Stimulated activated CD8-positive, alpha-beta memory T cell treated with anti-CD3 and anti-CD28 coated beads, Interleukin-7, amount 100 ng/mL, for 24 hours (primary cell): ENCODE measurements at places on chromosomes 7 and 10.

GRCh38 chr7:52616552-52616951 is 418.9 kb upstream of the POM121L12 start:
- DNase-seq, result no peak

DNA sequence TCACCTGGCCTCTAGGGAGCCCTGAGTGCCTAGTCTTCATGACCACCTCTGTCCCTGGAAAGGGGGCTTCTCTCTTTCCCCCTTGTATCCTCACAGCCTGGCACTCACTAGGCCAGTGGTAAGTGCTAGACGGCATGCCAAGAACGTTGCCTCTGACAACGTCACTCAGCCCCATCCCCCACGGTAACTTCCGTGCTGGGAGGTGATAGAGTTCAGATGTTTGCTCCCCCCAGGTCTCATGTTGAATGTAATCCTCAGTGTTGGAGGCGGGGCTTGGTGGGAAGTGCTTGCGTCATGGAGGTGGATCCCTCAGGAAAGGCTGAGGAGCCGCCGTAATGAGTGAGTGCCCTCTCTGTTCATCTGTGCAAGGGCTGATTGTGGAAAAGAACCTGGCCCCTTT is 343.3 kb upstream of the MKI67 start:
- DNase-seq, result no peak

DNA sequence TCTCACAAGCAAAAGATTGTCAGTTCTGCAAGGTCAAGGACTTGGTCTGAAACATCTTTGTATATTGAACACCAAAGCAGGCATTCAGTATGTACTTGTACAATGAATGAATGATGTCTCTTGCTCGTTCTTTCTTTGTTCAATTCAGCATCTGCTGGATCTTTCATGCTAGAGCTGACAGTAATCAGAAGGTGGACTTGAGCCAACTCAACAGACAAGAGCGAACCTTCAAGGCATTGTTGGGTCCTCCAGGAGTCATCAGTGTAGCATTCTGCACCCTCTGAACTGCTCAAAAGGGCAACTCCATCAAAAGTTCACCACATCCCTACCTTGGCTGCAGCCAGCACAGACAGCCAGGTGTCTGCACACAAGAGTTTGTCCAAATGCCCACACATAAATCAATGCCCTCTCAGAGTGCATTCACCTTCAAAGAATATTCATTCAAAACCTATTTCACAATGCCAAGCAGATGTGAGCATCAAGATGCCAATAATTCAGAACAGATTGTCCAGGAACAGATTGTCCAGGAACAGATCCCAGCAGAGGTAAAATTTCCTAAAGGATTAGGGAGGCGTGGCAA is 386.7 kb downstream of the CALN1 start:
- DNase-seq, result no peak

GRCh38 chr7:27730112-27730511 is 9.8 kb upstream of the TAX1BP1 start:
- no peak for DNase-seq

- DNase-seq, result no peak
Observed at GRCh38 chr10:44306762-44307161, 78.1 kb downstream of the CXCL12 start.

- no peak for DNase-seq
Observed at GRCh38 chr7:106896231-106896630, 31.1 kb downstream of the PIK3CG start.

- no peak for DNase-seq
Observed at GRCh38 chr7:55110282-55110992, 91.6 kb downstream of the EGFR start.

DNA sequence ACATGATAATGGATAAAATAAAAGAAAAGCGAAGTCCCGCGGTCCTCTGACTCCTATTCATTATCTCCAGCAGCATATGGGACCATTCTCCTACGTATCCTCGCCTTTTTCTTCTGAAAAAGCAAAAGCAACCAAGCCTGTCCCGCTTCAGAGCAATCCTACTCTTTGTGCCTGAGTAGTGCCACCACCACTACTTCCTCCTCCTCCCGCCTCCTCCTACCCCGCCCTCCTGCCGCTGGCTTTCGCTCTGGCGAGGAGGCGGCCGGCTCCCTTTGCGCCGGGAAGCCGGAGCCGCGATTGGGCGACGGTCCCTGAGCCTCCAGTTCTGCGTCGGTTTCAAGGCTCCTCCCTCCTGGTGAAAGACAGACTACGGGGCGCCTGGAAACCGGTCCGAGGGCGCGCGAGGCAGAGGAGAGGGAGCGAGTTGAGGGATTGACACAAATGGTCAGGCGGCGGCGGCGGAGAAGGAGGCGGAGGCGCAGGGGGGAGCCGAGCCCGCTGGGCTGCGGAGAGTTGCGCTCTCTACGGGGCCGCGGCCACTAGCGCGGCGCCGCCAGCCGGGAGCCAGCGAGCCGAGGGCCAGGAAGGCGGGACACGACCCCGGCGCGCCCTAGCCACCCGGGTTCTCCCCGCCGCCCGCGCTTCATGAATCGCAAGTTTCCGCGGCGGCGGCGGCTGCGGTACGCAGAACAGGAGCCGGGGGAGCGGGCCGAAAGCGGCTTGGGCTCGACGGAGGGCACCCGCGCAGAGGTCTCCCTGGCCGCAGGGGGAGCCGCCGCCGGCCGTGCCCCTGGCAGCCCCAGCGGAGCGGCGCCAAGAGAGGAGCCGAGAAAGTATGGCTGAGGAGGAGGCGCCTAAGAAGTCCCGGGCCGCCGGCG is at the start of gene FZD1:
Gene FZD1 (plus strand): TSS at position 388 of the 878 bp plus-strand sequence. CDS start 448 bp downstream, at position 836.
- peak; percentile 22 for DNase-seq

DNA sequence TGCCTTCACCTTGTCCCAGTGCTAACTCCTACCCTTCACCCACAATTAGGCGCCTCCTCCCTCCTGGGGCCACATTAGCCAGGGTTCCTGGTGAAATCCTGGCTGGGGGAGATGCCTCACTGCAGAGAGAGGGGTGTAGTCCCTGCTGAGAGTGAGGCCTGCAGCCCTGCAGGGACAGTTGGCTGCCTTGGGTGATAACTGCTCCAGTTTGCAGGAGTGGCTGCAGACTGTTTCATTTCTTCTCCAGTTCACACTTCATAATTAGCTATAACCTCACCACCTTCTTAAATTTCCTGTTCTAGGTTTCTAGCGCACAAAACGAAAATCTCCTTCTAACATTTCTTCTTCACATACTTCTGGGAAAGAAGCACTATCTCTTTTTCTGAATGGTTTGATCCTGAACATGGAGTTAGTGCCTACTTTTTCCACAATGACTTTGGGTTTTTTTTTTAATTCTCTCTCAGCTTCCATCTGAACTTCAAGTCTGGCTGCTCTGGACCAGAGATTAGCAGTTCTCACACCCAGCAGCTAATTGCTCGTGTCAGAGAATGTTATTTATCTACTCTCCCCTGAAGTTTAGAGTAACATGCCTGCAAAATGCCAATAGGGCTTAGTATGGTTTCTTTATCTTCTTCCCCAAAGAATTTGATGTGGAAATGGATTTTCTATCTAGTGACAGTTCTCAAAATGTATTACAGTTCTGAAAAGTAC is 15.5 kb upstream of the JAZF1 start:
- DNase-seq, result no peak

DNA sequence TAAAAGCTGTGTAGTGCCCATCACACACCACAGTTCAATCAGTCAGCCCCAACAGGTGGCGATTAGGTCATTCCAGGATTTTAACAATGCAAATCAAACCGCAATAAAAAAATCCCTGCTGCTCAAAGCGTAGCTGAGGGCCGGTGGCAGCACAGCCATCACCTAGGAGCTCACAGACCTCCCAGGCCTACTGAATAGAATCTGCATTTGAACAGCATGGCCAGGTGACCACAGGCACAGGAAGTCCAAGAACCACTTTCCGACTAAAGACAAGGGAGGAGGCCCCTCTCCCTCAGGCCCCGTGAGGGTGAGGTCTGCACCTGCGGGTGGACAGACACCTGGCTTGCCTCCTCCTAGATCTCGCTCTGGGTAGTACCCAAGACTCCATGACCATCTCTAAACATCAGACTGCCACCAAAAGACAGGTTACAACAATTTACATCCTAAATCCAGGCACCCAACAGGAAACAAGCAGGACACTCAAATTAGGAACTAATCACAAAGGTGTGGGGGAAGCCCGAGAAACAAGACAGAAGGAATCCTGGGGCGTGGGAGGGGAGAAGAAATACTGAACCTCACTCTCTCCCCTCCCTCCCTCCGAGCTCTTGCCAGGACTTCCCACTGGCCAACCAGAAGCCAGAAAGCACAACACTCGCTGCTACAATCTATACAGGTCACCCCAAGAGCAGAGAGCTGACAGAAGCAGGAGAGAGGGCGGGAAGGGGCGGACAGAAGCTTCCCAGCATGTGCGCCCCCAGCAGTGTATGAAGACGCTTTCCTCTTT is 19.2 kb downstream of the GNA12 start:
- DNase-seq, result no peak

DNA sequence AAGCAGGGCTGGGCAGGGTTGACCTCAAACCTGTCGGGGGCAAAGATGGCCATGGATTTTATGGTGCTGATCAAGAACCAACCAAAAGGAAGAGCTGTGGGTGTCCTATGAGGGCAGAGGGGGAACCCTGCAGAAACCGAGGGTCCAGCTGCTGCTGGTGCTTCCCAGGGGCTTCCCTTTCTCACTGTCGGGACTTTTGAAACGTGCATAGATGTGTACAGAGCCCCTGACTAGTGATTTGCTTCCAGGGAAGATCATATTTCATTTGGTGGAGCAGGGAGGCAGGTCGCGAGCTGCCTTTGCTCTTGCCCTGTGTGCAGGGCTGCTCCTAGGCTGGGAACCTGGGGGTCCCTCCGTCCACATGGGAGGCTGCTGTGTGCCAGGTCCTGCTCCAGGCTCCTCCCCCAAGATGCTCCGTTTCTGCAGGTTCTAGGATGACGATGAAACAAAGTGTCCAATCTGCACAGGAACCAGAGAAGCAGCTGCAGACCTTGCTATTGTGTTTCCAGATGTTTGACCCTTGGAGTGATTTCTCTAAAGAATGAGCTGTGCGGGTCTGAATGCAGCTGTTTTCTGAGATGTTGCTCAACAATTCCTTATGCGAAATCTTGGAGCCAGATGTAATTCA is 9.4 kb upstream of the INPP5A start:
- DNase-seq, result no peak

GRCh38 chr10:12414278-12414989 is 65.1 kb downstream of the CAMK1D start:
- no peak for DNase-seq

DNA sequence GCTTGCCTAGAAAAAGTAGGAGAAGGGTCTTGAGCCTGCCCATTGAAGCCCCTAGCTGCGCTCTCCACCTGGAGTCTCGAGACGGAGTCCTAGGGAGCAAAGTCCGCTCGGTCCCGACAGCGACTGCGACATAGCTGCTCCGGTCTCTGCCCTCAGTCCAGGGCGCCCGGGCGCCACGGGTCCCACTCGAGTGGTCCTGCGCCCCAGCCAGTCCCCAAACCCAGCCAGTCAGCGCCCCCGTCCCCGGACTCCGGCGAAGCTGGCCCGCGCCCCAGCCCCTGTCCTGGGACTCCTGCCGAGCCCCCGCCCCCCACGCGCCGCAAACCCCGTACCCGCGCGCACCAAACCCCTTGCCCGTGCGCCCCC is 490 bp downstream of the TNS3 start:
- no peak for DNase-seq

DNA sequence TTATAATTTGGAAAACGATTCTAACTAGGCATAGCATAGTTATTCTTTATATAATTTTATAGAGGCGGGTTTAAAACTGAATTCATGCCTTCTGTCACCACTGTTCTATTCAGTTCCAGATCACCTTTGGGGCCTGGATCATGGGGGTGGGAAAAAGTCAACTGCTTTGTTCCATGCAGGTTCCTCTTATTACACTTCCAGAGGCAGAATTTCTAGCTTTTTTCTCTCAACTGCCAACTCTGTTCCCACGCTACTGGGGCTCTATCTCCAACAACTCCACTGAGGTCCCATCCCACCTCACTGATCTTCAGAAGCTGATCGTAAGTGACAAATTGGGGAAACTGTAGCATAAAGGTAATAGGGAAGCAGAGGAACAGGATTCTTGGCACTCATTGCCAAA is 283.6 kb upstream of the IMMP2L start:
- no peak for DNase-seq

- DNase-seq, result no peak
Observed at GRCh38 chr10:119253433-119254174, 46.2 kb downstream of the GRK5 start.

GRCh38 chr10:125039354-125039769 is 97.4 kb downstream of the ZRANB1 start:
- no peak for DNase-seq

- no peak for DNase-seq
Observed at GRCh38 chr7:106460792-106461254, 176.0 kb upstream of the NAMPT start.

GRCh38 chr7:92611735-92612134 is 21.5 kb upstream of the FAM133B start:
- DNase-seq, result no peak

DNA sequence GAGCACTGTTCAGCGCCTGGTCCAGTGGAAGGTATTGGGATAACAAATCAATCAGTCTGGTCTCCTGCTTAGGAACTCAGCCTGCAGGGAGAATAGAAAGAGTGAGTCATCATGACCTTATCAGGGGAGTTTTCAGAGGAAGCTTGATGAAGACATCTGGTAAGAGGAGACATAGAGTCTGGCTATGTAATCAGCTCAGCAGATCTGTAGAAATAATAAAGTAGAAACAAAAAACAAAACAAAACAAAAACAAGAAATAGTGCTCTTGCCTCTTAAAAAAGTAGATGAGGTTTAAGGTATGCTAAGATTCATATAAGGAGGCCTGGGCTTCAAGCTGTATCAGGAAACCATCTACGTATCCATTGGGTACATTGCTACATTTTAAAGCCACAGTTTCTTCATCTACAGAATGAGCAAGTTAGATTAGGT is 14.4 kb downstream of the TAS2R41 start:
- no peak for DNase-seq

DNA sequence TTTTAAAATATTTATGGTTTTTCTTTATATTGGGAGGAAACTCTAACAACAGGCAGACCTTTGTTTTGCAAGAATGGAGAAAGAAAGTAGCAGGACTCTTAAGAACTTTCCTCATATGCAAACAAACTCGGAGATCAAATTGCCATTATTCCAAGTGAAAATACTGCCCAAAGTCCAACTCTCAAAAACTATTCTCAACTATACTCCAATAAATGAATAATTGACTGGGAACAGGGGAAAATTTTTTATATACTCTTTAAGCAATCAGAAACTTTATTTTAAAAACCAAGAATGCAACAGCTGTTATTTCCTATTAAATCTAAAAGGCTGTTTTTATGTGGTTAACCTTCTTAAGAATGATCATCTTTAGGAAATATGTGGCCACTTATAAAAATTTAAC is 101.9 kb downstream of the COL28A1 start:
- no peak for DNase-seq

GRCh38 chr7:90180649-90181048 is 26.4 kb downstream of the STEAP1 start:
- DNase-seq, result no peak

DNA sequence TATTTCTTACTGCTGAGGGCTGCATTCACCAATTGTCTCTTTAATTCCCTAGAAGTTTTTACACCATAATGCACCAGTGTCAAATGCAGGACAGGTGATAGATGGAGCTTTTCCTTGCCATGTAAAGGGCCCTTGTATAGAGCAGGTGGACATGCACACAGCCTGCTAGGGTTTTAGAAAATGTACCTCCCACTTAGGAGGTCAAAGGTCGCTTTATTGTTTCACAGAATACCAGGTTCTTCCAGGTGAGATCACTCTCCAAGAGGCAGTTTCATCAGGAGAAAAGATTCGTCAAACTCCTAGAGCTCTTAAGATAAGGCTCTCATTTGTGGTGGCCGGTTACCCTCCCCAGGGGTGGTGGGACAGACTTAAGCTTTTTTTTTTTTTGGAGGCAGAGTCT is 215.8 kb downstream of the PHTF2 start:
- DNase-seq, result no peak
